NCI-H748 treated with DMSO at 0.1 percent for 48 hours (cell line): ENCODE measurements at places on chromosomes 3 and 15.

DNA sequence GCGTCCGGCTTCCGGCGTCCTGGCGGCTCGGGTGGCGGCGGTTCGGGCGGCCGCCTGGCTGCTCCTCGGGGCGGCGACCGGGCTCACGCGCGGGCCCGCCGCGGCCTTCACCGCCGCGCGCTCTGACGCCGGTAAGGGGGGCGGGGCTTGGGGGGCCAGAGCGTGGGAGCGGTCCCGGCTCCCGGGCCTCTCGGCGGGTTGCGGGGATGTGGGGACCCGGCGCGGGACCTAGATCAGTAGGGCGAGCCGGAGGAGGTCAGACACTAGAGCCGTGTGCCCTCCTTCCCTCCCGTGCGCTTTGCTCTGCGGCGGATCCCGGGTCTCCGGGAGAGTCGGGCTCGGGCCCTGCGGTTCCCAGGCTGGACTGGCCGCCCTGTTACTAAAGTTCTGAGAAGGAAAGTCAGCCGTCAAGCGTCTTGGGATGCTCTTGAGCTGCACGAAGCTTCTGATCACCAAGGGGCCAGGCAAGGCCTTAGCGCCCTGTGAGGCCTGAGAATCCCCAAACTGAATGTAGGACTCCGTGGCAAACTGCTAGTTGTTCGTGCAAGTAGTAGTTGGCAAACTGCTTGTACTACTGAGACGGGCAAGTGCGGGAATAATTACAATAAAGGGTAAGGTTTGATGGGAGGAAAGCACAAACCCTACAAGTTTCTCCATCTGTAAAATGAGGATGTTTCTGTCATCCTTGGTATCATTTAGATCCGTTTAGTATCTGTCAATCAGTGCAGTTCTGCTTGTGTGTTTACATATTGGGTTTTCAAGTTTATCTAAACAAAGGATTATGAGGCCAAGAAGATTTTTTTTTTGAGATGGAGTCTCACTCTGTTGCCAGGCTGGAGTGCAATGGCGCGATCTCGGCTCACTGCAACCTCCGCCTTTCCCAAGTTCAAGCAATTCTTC is 587 bp downstream of the PIGX start:
- no peak for DNase-seq

GRCh38 chr3:194485468-194485880 is 1.3 kb downstream of the ATP13A3 start:
- no peak for DNase-seq

DNA sequence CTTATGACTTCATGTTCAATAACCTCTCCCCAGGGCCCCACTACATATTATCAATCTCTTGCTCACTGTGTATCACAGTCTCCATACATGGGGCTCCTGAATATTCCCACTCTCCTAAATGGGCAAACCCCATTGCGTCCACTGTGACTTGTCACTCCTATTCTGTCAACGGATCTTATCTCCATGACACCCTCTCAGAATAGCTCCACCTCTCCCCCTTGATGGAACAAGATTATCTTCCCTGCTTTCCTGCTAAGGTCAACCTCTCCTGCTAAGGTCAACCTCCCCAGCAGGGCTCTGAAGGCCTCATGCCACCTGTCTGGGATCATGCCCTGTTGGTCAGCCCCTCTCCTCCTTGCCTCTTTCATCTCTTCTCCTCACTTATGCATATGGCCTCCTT is 1.8 kb downstream of the CLDN18 start:
- DNase-seq, result no peak

GRCh38 chr3:71080517-71081083 is 502.9 kb downstream of the FOXP1 start:
- DNase-seq, result no peak

- no peak for DNase-seq
Measured at GRCh38 chr15:51139091-51139490, 44.4 kb upstream of the TNFAIP8L3 start.

- peak; percentile 9 for DNase-seq
Measured at GRCh38 chr3:157130467-157131251, 29.3 kb downstream of the CCNL1 start.

GRCh38 chr3:130843441-130843840 is 50.4 kb upstream of the ATP2C1 start:
- DNase-seq, result no peak

- no peak for DNase-seq
Measured at GRCh38 chr3:153652076-153652475, 469.1 kb upstream of the ARHGEF26 start.

DNA sequence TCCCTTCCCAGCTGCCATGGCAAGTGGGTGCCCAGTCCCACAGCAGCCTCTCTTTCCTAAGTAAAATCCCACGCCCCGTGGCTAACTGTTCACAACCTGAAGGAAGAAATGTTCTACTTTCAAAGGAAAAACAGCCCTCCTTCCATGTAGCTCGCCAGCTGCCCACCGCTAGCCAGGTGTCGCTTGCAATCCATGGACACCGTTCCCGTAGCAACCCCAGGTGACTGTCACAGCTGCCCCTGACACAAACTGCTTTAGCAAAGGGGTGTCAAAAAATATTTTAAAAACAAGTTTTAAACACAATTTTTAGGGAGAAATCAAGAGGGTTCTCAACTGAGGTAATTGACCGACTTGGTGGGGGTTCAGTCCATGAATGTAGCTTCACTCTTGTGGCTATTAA is 21.0 kb upstream of the CGNL1 start:
- DNase-seq, result no peak

GRCh38 chr15:70704166-70704565 is 59.2 kb downstream of the UACA start:
- no peak for DNase-seq

DNA sequence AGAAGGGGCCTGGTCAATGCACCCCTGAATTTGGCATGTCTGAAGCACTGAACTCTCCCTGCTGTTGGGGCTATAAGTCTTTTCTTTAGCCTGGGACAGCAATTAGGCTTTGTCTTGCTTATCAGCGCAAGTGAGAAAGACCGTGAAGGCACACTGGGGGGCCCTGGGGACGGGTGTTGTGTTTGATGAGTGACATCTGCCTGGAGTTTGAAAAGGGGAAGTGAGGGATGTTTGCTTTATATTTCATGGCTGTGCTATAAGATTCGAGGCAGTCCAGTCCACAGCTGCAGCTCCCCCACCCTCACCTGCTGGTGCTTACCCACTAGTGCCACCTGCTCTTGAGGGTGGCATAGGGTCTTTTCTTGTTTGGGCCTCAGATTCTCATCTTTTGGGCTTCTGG is 44.8 kb downstream of the CEMIP start:
- no peak for DNase-seq

DNA sequence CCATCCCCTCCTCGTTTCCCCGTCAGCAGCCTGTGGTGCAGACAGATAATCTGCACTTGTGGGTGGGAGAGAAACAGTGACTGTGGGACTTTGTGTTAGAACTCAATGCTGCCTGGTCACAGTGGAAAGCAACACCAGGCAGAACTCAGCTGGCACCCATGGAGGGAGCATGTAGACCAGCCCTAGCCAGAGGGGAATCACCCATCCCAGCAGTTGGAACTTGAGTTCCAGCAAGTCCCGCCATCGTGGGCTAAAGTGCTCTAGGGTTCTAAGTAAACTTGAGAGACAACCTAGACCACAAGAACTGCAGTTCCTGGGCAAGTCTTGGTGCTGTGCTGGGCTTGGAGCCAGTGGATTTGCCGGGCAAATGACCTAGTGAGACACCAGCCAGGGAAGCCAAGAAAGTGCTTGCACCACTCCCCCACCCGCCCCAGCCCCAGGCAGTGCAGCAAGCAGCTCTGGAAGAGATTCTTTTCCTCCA is 24.4 kb downstream of the ISG20 start:
- DNase-seq, result no peak

- DNase-seq, result no peak
Measured at GRCh38 chr15:31004220-31004733, 12.8 kb upstream of the MTMR10 start.

DNA sequence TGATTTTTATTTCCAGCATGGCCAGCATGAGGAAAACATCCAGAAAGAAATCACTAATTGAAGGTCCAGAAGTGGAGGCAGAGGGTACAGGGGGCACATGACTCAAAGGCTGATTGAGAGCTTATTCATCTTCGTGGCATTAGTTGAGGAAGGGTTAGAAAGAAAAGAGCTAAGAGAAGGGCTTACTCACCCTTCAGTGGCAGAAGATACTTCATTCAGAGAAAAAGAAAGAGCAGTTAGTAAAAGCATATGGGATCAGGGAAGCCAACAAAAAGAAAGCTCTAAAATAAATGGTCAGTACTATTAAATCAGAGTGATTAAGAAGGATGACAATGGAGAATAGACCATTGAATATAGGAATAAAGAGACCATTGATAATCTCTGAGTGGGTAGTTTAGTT is 25.2 kb downstream of the GAP43 start:
- no peak for DNase-seq

DNA sequence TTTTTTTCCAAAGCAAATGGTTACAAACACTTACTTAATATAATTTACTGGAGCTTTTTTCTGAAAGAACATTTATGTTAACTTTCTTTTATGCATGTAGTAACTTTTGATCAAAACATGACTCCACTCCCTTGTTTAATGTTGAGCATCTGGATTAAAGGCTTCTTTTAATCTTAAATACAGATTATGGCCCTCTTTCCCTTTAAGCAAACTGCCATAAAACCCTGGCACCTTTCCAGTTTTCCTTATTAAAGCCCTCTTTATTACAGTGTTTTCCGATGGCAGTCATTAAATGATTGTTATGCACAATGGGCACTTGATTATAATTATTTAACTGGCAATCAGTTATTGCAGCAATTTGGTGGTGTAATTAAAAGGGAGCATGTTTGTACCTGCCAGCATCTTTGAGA is 167.0 kb downstream of the VGLL4 start:
- peak; percentile 92 for DNase-seq

GRCh38 chr15:25623708-25624107 is 184.9 kb upstream of the UBE3A start:
- DNase-seq, result no peak

- DNase-seq, result no peak
Measured at GRCh38 chr3:16704941-16705340, 99.7 kb upstream of the DAZL start.

- DNase-seq, result no peak
Measured at GRCh38 chr3:133477487-133477886, 77.6 kb downstream of the BFSP2 start.

GRCh38 chr3:115347737-115348136 is 200.6 kb upstream of the ZBTB20 start:
- no peak for DNase-seq

DNA sequence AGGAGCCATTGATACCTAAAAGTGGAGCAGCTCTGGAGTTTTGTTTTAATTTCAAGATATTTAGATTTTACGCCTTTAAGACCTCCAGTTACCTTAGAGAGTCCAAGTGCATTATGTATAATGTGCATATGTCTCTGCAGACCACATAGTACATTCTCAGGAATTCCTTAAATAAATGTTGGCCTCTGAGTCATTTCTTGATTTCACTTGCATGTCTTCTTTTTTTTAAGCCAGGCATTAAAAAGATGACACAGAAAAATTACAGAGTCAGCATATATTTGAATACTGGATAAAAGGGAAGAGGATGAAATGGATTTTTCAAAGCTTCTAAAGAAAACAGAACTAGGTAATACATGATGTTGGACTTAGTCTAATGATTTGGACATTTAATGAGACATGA is 125.2 kb downstream of the TMCO5A start:
- DNase-seq, result no peak

DNA sequence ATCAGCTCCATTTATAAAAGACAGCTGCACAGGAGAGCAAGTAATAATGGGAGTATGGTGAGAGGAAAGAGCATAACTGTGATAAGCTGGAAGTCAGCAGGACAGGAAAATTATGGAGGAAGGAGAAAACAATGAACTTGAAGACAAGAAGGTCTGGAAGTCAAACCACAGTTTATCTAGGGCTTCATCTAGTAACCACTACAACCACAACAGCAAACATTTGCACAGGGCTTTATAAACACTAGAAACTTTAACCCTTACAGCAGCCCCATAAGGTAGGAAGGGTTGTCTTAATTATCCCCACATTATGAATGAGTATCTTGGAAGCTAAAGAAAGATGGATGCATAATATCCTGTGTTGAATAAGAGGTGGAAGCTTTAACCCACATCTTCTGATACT is 820.8 kb downstream of the IGSF11 start:
- DNase-seq, result no peak

DNA sequence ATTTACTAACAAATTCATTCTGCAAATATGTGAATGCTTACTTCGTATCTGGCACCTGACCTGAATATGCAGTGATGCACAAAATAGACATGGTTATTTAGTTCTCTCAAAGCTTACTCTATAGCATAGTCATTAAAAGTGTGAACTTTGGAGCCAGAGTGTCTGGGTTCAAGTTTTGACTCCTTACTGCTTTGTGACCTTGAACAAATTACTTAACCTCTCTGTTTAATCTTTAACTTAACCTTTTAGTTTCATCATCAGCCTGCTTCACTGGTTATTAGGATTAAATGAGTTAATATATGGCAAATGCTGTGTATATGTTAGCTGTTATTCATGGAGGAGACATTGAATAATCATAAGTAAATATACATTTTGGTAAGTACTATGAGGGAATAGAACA is 12.1 kb upstream of the MGA start:
- DNase-seq, result no peak
